ENCODE measurements at places on chromosomes 3 and 15.

- no peak for DNase-seq
Measured at GRCh38 chr3:150271591-150271960, 136.5 kb upstream of the TSC22D2 start.

DNA sequence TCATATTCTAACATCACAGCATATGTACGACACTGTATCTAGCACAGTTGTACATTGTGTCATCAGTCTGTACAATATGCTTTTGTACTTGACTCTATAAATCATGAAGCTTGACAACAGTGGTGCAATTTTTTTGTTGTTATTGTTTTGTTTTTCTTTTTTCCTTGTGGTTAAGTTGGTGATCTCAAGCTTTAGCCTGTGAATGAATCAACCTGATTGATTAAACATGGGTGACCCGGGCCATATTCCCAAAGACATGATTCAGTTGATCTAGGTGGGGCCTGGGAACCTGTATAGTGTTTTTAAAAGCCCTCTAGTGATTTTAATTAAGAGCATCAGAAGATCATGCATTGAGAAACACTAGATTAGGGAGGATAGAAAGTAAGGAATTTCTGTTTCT, 101.8 kb upstream of the AADACL2 start:
- no peak for DNase-seq

GRCh38 chr3:127026036-127026435, 43.1 kb downstream of the PLXNA1 start:
- DNase-seq, result no peak

DNA sequence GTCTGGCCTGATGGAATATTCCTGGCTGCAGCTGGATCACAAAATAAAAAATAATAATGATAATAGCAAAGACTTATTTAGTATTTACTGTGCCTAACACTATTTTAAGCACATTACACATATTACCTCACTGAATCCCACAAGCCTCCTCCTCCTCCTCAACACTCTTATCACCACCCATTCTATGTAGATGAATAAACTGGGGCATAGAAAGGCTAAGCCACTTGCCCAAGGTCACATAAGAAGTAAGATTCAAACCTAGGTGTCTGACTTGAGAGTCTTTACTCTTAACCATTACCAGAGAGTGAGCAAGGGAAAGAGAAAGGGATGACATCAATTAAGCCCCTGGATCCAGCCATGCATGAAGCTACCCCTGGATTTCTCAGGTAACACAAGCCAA, 493.1 kb downstream of the SHQ1 start:
- no peak for DNase-seq

GRCh38 chr3:126582311-126582710, 23.6 kb upstream of the C3orf22 start:
- DNase-seq, result no peak

DNA sequence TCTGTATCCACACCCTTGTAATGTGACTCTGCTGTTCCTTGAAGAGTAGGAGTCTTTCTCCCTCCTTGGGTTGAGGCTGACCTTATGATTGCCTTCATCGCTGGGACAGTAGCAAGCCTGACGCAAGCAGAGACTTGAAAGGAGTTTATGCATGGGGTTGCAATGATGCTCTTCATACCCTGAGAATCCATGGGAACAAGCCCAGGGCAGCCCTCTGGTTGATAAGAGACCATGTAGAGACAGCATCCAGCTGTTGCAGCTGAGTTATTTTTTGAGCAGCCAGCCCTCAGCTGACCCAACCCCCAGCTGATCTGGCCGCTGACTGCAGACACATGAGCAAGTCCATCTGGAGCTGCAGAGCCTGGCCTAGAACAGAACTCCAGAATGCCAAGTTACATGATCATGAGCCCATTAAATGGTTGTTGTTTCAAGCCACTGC, 60.6 kb upstream of the ARNT2 start:
- no peak for DNase-seq

DNA sequence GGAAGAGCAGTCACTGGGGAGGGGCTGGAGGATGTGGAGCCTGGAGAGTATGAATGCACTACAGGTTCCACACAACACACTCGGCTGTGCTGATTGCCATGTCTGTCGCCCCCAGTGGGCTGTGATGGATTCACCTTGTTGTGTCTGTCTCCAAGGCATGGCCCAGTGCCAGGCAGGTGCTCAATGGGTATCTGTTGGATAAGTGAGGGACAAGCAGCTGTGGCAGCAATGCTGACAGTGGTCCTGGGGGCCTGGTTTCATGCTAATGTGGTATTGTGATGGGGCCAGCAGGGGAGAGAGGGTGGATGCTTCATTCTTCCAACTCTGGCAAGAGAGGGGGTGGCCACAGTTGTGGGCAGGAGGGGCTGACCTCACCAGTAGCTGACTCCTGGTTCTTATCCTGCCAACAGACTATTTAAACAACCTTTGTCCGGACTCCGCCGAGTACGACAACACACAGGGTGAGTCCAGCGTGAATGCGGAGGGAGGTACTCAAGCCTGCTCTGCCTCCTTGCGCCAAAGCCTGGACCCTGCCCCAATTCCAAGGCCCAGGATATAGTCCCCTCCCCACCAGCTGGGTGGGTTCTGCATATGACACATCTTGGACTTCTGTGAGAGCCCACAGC, 47.3 kb upstream of the NR2C2 start:
- DNase-seq, result no peak

DNA sequence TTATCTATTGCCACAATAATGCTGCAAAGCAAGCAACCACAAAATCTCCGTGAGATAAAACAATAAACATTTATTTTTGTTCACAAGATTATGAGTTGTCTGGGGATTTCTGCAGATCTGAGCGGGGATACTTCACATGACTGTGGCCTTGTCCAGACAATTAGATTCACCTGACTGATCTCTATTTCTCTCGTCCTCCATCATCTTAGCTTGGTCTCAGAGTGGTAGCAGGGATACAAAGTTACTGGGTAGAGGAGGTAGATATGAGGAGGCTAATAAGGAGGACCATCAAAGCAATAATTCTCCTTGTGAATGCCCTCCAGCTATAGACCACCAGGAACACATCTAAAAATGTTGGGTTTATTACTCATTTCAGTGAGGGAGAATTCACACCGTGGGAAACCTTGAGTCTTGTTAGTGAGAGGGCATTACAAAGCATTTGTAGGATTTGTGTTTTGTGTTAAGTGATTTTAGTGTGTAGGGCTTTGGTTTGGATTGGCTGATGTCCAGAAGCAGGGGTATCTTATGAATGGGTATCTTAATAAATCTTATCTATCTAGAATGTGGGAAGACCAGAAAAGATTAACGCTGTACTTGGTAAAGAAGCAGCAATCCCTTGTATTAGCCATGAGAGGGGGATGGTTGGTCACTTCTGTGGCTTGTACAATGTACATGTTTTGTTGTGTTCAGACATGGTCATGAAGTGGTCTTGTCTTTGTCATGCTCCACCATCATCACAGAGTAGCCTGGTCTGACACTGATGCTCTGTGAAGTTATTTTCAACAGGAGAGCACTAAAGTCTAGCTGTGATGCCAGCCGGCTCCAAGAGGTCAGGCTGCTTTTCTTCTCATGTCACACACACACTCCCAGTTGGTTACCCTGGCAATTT, 287.6 kb upstream of the STT3B start:
- no peak for DNase-seq

DNA sequence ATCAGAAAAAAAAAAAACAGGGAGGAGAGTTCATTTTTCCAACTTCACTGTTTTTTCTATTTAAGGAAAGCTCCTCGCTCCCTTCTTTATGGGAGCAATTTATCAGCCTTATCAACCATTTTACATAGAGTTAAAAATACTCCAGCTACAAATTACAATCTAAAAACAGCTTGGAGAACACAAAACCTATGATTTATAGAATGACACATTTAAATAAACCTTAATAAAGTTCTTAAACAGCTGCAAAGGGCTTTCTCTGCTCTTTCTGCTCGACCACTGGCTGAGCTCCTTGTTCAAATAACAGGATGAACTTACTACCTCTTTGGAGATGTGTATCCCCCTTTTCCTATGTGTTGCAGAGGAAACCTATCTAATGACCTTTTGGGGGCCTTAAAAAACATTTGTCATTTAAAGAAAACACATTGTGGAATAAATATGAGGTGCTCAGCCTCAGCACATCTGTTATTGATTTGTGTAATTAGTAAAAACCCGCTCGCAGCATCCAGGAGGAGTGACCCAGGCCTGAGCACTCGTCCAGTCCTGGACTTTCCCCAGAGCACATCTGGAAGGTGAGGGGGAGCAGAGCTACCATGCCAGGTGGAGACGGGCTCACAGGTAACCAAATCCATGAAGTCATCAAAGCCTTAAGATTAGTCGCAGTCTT, 231.2 kb downstream of the ATP8B4 start:
- no peak for DNase-seq

GRCh38 chr3:74106925-74107324, 482.2 kb upstream of the PDZRN3 start:
- no peak for DNase-seq

DNA sequence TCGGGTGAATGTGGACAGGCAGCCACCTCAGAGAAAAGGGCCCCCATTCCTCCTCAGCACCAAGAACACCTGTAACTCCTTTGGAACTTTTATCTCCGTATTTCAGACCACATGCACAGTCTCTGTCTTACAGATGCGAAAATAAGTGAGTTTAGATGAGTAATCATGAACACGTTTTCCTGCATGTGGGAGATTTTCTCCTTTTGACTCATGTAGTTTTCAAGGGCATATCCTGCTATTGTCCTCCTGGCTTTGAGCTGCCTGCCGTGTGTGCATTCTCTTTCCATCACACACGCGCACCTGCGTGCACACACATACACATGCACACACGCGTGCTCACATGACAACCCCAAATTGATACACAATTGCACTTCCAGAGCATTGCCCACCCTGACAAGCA, 239.2 kb downstream of the GABRG3 start:
- no peak for DNase-seq

DNA sequence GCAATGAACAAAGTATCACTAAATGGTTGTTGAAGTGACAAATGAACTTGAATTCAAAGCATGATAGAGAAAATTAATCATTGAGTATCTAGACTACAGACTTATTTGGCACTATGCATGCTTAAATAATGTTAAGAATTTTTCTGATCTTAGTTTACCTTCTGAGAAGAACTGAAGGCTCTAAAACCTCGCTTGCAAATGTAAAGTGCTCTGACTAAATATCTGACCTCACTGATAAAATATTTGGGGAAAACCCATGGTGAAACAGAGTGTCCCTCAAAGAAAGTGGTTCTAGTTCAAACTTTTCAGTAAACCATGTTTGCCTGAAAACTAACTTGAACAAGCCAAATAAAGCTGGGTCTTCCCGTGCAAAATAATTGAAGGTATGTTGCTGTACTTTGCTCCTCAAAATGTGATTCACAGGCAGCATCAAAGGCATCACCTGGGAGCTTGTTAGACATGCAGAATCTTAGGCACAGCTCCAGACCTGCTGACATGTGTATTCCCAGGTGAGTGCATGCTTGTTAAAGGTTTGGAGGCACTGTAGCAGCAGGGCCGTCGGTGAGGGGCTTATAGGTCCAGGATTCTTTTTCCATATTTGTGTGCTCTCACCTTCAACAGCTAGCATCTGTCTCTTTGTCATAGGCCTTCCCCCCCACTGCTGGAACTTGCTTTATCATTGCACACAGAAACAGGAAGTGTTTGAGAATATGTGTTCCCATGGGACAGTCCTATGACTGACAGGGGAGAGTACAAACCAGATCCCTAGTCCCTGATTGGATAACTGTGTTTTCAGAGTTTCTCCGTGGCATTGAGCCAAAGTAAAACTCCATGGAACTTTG, 524.2 kb upstream of the LMCD1 start:
- no peak for DNase-seq

GRCh38 chr15:48046813-48047438, 73.9 kb upstream of the SLC24A5 start:
- DNase-seq, result no peak

- DNase-seq, result no peak
Measured at GRCh38 chr15:31328969-31329639, 2.5 kb downstream of the KLF13 start.

DNA sequence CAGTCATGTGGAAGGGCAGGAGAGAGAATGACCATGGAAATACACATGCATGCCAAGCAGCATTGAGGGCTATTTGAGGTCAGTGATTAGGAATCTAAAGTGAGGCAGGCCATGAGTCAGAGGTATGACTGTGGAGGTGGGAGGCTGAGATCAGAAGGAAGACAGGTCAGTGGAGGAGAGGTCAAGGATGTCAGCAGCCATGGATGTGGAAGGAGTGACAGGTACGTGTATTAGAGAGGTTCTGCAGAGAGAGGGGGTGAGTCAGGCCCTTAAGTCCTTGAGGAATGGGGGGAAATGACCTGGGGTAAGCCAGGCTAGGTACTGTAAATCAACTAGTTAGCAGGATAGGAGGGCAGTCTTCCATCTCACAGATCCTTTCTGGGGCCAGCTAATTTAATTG, 166.6 kb downstream of the ANO10 start:
- no peak for DNase-seq

DNA sequence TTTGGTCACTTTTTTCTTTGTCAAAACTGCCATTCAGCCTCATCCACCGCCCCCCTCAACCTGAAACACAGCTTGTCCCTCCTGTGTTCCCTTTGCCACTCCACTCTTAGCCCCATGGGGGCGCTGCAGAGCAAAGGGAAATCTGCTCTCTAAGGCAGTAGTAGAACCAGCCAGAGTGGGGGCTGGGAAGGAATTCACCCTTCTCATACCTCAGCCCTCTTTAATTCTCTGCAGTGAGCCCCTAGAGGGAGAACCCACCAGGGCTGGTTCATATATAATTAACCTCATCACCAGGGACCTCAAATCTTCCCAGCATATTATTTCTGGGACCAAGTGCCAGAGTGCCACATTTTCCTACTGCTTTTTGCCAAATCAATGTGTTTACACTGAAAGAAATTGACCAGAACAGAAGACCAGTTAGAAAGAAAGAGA, 2.8 kb upstream of the BCL6 start:
- DNase-seq, result peak; percentile 92

Data from stimulated activated CD4-positive, alpha-beta T cell treated with anti-CD3 and anti-CD28 coated beads, Interleukin-1b, Interleukin-23, amount 100 ng/mL, for 1 hour (primary cell).